ENCODE measurements at places on chromosomes 2 and 18. TPM values are rescaled to one million over a fixed set of nuclear protein-coding genes. Genes with fewer than 3 reads are reported as not detected.

GRCh38 chr2:120231564-120231973, 8.4 kb upstream of the TMEM185B start:
- no peak for DNase-seq

DNA sequence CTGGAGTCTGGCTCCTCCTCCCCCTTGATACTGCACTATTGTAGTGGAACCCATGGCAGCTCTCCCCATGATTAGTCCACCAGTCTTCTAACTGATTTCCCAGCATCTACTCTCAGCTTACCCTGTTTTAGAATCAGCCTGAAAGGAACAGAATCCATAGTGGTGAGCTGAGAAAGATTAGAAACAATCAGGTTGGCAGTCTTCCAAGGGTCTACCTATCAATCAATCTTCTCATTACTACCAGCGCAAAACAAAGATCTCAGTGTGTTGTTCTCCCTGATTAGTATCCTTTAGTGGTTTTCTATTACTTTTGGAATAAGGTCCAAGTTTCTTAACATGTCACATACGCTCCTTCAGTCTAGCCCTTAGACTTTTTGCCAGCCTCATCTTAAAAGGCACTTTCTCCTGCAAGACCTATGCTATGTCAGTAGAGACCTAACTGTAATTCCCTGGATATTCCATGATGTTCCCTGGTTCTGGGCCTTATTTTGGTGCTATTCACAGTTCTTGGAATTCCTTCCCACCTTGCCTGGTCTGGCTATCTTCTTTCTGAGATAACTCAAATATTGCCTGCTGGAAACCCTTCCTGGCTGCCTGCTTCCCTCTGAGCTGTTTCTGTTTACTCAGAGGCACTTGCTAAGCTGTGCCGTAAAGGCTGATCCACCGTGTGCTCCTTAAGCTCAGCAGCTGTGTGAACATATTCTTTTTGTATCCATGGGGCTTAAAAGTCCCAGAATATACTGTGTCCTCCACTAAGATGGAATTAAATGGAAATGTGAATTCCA, 32.6 kb downstream of the LAMA3 start:
- no peak for DNase-seq

The ADD2 gene
- not detected for total RNA-seq

DNA sequence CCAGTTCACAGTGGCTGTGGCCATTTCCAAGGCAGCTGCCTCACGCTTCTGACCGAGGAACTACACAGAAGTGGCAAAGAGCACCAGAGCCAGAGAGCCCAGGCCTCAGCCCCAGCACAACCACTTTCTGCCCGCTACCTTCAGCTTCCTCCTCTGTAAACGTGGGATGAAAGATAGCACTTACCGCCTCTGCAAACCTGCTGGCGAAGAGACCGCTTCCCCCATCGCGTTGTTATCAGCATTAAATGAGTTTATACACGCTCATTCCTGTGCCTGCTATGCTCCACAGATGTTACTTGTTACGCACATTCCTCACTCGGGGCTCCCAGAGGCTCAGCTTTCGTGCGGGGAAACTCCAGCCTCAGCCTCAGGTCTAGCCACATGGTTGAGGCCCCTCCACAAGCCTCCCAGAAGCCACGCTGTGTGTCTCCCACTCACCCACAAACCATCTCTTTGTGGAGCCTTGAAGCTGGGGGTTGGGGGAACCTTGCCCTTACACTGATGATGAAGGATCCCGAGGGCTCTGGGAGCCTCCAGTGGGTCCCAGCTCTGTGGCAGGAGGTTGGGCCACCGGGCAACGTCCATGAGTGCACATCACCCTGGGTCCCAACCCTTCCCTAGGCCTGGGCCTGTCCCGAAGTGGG, 63.3 kb upstream of the SMAD7 start:
- no peak for DNase-seq

DNA sequence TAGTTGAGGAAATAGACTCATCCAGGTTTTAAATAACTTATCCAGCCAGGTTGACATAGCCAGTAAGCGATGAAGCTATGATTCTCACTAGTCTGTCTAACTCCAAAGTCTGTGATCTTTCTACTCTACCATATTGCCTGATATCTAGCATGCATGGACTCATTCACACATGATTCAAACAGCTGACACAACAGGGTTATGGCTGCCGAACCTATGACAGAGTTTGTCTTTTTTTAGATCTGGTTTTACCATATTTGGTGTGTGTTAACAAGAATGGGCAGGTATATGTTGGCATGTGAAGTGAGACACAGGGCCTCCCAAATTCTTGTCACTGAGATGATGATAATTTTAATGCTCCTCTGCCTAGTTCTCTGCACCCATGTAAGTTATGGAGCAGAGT, 210.6 kb downstream of the BABAM2 start:
- peak; percentile 93 for DNase-seq

The NEU2 gene
- not detected for total RNA-seq

GRCh38 chr2:30293303-30293921, 62.1 kb downstream of the LBH start:
- DNase-seq: peak; percentile 97

The RGPD3 gene
- total RNA-seq: 0.26 TPM

The MATN3 gene
- total RNA-seq: 1.0 TPM
